ENCODE measurements at places on chromosomes 6 and 20.

DNA sequence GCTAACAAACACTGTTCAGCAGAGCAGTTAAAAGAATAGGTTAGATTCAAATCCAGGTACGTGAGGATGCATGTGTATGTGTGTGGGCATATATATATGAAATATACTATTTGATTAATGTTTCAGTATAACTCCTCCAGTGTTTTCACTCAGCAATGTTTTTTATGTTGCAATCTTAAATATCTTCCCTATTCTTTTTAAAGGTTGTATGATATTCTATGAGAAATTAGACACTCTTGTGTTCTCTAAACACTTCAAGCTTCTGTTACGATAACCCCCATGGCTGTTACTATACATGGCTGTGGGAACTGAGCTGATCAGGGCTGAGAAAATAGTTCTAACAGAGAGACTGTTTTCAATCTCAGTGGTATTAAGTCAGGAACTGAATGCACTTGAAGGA, 421.0 kb downstream of the CBLN4 start:
- DNase-seq = no peak

GRCh38 chr20:44188752-44189151, 1.8 kb upstream of the JPH2 start:
- DNase-seq = no peak

DNA sequence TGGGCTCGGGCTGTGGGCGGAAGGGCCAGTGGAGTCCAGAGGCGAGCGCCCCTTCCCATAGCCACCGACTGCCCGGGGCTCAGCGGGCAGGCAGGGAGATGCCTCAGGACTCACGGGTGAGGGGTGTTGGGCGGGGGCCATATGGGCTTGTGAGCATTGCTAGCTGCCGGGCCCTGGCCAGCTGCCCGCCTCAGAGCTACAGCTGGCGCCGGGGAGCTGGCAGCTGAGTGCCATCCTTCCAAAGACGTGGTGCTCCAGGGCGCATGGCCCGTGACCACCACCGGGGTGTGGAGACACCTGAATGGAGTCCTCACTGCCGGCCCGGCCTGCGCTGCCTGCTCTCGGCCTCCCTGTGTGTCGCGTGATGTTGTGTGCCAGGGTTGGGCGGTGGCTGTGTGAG, 10.6 kb upstream of the RBBP8NL start:
- DNase-seq = no peak

GRCh38 chr6:492816-493414, 101.4 kb downstream of the IRF4 start:
- DNase-seq = no peak

GRCh38 chr6:131946404-131946991, 4.7 kb downstream of the CCN2 start:
- DNase-seq = no peak

Data from stimulated activated CD4-positive, alpha-beta T cell treated with anti-CD3 and anti-CD28 coated beads, Interleukin-1b, Interleukin-23, amount 100 ng/mL, for 1 hour (primary cell).